ENCODE measurements at places on chromosomes 1 and 21.

GRCh38 chr1:35264871-35265270 lies 3.6 kb upstream of the ZMYM4 start:
- no peak for DNase-seq

GRCh38 chr1:160428053-160428452 lies 27.7 kb downstream of the VANGL2 start:
- DNase-seq, result no peak

DNA sequence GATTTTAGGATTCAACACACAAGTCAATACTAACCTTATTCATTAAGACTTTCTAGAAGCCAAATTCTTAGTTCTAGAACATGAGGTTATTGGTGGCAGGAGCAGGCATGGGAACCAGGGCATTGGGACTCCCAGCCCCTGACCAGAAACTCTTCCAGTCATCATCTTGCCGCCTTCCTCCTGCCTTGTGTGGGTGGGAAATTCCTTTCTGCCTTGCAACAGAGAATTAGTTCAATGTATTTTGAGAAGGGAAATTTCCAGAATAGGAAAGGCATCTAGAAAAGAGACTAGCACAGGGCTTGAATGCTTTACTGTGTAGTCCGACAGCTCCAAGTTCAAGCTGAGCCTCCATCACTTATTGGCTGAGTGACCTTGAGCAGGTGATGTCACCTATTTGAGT lies 8.7 kb downstream of the GRHL3 start:
- DNase-seq, result no peak

DNA sequence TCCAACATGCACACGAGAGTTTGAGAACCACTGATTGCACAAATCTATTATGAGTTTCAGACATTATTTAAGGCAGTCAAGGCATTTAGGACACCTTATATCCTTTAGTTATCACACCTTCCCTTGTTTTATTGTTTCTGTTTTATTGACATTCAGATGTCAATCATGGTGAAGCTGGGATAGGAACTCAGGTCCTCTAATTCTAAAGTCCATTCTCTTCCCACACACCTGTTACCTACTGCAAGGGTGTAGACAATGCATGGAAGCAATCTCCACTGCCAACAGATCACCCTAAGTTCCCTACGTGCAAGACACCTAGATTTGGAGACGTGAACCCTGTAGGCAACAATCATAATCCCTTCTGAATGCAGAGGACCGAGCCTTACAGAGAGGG lies 2.6 kb downstream of the IGSF3 start:
- DNase-seq, result no peak

- no peak for DNase-seq
These were observed 503.4 kb downstream of the TTLL7 start for GRCh38 chr1:83495560-83495959.

- peak; percentile 85 for DNase-seq
These were observed 12.5 kb downstream of the ITGB2 start for GRCh38 chr21:44907966-44908895.
